NCI-H774 (cell line): ENCODE measurements at places on chromosomes 13 and 19.

DNA sequence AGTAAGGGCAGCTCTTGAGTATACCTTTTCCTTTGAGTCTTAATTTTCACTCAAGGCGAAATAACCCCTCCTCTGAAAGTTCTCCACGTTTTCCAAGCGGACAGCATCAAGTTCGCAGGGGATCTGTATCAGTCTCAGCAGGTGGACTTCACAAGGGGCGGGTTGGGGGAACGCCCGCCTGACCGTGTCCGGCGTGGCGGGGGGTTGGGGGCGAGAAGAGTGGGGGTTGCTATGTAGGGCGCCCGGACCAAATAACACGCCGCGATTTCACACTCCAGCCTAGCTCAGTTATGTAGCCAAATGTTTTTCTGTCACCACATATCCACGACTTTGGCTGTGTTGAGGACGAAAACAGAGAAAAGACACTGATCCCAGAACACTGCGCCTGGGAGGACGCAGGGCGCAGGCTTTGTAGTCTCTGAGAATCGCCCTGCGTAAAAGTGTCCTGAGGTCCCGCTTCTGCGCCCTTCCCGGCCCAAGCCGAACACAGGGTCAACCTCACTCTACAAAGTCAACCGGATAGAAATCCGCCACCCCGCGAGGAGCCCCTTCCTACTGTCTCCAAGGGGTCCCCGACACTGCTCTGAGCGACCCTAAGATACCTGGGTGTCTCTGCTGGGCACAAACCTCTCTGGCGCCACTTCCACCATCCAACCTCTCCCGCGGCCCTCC is 524 bp downstream of the RUBCNL start:
- DNase-seq = no peak

DNA sequence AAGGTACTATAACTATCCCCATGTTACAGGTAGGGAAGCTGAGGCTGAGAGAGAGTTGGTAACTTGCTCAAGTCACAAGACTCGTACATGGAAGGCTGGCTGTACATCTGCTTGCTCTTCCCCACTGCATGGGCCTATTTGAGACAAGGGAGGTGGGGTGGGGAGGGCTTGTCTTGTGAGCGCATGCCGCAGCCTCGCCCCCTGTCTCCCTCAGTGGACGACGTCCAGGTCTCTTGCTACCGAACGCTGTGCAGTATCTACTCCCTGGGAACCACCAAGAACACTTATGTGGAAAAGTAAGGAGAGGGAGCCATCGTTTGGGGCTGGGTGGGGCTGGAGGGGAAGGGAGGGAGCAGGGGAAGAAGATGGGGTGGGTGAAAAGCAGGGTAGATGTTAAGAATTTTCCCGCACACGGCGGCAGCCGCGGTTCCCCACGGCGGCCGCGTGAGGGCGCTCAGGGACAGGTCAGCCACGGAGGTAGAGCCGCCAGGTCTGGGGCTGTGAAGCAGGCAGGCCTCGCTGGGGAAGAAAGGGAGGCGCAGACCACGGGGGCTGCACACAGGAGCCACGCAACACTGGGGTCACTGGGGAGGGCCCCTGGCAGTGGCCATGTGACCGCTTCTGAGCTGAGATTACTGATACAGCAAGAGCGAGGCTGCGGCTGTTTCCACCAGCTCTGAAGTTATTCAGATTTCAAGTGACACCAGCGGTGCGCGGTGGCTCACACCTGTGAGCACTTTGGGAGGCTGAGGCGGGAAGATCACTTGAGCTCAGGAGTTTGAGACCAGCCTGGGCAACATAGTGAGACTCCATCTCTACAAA is 81.5 kb downstream of the RYR1 start:
- DNase-seq = peak; percentile 37

GRCh38 chr13:91347996-91348905 is 764 bp downstream of the MIR17HG start:
- no peak for DNase-seq

DNA sequence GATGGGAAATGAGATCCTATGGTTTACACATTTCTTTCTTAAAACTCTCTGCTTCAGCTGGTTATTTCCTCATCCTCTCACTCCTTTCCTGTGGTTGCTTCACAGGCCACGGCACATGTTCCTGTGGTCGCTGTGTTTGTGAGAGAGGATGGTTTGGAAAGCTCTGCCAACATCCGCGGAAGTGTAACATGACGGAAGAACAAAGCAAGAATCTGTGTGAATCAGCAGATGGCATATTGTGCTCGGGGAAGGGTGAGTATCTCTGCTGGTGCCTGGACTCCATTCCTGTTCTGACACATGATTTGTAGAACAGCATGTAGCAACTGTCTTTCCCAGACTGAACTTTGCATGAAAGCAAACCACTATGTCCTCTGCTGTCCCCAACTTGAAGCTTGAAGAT is 254.2 kb downstream of the ITGBL1 start:
- no peak for DNase-seq

GRCh38 chr13:102344410-102344809 is 57.4 kb downstream of the FGF14 start:
- no peak for DNase-seq

DNA sequence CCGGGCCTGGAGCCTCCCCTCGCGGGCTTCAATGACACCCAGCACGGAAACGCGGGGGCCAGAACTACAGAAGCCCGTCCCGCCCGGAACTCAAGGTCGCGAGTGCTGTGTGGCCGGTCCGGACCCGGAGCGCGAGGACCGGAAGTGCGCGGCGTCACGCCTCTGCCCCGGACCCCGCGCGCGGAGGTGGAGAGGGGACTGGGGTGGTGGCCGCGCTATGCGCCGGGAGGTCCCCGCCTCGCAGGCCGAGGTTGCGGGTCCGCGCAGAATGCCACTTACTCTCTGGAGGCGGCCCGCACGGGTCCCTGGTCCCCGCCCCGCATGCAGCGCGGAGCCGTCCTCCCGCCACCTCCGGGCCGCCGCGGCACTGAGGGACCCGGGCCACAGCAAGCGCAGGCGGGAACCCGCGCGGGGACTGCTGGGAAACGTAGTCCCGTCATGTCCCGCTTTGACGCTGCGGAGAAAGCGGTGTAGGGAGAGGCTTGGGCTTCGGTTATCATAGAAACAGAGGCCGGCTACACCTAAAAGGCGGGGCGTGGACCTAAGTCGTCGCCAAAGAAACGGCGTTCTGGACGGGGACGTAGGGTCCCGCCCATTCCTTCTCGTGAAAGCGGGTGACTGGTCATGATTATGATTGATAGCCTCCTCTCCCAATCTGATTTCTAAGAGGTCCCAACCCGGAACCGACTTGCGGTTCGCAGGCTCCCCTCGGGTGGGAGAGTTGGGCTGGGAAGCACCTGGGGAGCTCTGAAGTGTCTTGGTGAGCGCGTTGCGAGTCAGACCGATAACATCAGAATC is at the start of gene ZNF837:
ZNF837 (minus strand) TSS at position 369 of the 798 bp plus-strand sequence. CDS start 11,698 bp downstream, outside the sequence.
- peak; percentile 99 for DNase-seq

DNA sequence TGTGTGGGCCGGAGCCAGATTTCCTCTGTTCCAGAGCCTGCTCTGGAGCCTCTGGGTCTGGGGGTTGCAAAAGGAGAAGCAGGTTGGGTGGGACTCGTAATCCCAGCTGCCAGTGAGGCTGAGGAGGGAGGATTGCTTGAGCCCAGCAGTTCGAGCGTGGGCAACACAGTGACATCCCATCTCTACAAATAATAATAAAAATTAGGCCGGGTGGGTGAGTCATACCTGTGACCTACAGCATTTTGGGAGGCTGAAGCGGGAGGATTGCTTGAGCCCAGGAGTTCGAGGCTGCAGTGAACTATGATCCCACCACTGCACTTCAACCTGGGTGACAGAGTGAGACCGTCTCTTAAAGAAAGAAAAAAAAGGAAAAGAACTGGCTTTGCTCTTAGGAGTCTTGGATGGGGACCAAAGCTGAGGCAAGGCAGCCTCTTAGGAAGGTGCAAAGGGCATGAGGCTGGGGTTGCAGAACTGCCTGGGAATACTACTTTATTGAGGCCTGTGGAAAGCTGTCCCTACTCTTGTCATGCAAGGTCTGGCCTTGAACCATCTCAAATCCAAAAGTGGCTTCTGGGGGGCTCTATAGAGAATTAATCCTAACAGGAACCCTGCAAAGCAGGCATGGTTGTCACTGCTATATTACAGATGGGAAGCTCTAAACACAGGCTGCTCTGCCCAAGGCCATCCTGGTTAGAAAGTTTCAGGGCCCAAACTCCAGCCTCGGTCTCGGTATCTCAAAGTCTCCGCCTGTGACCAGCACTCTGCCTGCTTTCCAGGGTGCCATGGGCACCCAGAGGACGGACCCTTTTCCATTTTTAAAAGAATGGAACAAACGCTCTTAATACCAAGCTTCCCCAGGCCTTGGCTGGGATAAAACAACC is 880 bp upstream of the C19orf12 start:
- no peak for DNase-seq

- peak; percentile 25 for DNase-seq
These were observed 416.4 kb downstream of the ITGBL1 start for GRCh38 chr13:101868585-101869469.

GRCh38 chr13:31042481-31043165 is 110.2 kb downstream of the TEX26 start:
- no peak for DNase-seq

- no peak for DNase-seq
These were observed 3.0 kb downstream of the PCID2 start for GRCh38 chr13:113205428-113205931.

- DNase-seq = no peak
These were observed 49.3 kb downstream of the MBD3L1 start for GRCh38 chr19:8881512-8881911.

DNA sequence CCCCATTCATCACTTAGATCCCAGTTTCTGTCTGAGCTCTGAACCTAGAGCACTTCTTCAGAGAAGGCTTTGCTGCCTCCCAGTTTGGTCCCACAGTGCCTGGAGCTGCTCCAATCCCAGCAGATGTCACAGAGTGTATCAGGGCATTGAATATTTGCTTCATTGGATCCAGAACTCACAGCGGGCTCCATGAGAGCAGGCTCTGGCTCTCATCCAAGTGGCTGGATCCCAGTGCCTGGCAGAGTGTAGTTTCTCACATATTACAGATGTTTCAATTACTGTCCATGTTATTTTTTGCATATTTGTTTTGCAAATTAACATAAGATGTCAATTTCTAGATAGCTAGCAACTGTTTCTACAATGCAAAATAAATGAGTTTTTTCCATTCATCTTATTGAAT is 50.6 kb downstream of the MYO16 start:
- no peak for DNase-seq

DNA sequence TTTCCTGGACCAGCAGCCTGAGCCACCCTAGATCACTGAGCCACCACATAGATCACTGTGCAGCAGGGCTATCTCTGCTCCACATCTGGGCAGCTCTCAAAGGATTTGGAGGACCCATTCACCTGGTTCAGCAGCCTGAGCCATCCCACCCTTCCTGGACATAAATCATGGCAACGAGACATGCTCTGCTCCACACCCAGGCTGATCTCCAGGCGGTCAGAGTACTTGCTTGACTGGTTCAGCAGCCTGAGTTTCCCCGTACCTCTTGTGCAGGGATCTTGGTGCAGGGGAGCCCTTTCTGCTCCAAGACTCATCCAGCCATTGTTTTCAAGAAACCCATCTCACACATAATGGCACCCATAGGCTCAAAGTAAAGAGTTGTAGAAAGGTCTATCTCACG is 195.3 kb downstream of the LIG4 start:
- no peak for DNase-seq

GRCh38 chr13:23876265-23876664 is 12.9 kb downstream of the MIPEP start:
- DNase-seq = no peak

- no peak for DNase-seq
These were observed 413.9 kb downstream of the SLITRK5 start for GRCh38 chr13:88085036-88085435.

GRCh38 chr13:65677906-65678305 is 1552.2 kb downstream of the PCDH9 start:
- no peak for DNase-seq

GRCh38 chr19:54850930-54851329 is 687 bp downstream of the KIR3DL2 start:
- no peak for DNase-seq

- peak; percentile 0 for DNase-seq
These were observed 9.9 kb upstream of the SPART start for GRCh38 chr13:36356058-36356457.
